MV-4-11 (cell line): ENCODE measurements at places on chromosomes 11 and 22.
A peak's percentile ranks its signal among the peaks of the same experiment; 100 is the strongest.

DNA sequence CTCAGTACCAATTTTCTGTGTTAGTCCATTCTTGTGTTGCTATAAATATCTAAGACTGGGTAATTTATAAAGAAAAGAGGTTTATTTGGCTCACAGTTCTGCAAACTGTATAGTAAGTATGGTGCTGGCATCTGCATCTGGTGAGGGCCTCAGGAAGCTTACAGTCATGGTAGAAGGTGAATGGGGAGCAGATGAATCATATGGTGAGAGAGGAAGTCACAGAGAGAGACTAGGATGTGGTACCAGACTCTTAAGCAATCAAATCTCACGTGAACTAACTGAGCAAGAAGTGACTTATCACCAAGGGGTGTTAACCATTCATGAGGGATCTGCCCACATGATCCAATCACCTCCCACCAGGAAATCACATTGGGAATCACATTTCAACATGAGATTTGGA, 60.8 kb upstream of the ZBED5 start:
- peak; percentile 89 for DNase-seq

DNA sequence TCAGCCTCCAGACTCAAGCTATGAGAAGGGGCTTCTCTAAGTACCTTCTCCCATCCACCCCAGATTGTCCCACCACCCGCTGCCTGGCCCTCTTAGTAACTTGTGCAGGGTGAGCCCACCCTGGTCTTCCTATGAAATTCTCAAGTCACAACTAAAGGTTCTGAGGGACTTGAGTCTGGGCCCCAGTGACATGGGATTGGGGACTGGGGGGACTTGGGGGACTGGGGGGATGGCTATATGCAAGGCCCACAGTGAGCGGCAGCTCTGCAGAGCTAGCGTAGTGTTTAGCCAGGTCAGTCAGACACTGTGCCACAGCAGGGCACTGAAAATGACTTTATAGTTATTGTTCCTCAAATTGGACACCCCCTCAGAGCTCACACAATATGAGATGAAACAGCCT, 622.3 kb upstream of the CADM1 start:
- no peak for DNase-seq

DNA sequence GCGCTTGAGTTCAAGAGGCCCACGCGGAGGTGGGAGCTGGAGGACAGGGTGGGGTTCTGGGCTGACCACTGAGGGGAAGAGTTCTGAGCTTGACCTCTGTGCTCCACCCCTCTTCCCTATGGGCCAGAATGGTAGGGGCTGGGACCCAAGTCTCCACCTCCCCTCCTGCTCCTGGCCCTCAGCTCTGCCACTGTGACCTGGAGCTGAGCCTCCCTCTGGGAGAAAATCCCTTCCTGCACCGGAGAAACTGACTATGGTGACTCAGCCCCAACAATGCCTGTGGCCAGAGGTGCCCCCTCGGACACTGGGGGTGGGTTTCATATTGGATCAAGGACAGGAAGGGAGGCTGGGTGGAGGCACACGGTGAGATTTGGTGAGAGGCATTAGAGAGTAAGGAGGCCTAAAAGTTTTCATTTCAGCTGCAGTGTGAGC, 23.0 kb downstream of the RELT start:
- DNase-seq = no peak

- no peak for DNase-seq
These were observed 523.8 kb upstream of the FAT3 start for GRCh38 chr11:91700854-91701253.

DNA sequence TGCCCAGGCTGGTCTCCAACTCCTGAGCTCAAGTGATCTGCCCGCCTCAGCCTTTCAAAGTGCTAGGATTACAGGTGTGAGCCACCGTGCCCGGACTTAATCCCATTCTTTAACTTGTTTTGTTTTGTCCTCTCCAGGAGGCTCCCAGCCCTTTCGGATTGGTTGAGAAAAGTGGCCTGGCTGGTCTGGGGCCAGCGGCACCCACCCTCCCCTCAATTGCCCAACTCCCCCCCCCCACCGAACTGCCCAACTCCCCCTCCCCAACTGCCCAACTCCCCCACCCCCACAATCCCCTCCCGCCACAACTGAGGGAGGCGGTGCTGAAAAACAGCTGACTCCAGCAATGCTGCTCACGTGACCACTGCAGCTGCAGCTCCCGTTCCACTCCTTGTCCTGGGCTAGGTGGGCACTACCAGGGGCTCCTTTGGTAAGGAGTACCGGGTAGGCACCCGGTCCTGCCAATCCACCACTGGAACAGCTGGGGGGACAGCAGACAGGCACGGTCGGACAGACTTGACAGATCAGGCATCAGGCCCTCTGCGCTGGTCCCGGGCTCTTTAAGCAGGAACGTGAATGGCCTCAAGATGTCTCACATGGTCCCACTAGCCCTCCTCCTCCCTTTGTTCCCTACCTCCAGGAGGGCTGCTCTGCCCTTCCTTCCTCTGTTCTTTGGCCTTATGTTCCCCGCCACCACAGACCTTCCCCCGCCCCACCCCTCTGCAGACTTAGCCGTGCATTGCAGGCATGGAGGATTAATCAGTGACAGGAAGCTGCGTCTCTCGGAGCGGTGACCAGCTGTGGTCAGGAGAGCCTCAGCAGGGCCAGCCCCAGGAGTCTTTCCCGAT, at the start of gene TCN2:
TCN2 (plus strand) TSS at position 720 of the 845 bp plus-strand sequence. CDS start 158 bp downstream, outside the sequence.
- DNase-seq = peak; percentile 59
